SJCRH30 (cell line): ENCODE measurements at places on chromosomes 16 and 17. TPM values are rescaled to one million over a fixed set of nuclear protein-coding genes. Genes with fewer than 3 reads are reported as not detected.

- no peak for DNase-seq
These were observed 264.6 kb upstream of the KCNJ16 start for GRCh38 chr17:69810326-69810965.

- no peak for DNase-seq
These were observed 479.9 kb upstream of the CDH11 start for GRCh38 chr16:65601781-65602180.

GRCh38 chr17:56351675-56352074 is 198.4 kb downstream of the ANKFN1 start:
- no peak for DNase-seq

The BANP gene
- 18.4 and 20.2 TPM in 2 replicates for total RNA-seq

DNA sequence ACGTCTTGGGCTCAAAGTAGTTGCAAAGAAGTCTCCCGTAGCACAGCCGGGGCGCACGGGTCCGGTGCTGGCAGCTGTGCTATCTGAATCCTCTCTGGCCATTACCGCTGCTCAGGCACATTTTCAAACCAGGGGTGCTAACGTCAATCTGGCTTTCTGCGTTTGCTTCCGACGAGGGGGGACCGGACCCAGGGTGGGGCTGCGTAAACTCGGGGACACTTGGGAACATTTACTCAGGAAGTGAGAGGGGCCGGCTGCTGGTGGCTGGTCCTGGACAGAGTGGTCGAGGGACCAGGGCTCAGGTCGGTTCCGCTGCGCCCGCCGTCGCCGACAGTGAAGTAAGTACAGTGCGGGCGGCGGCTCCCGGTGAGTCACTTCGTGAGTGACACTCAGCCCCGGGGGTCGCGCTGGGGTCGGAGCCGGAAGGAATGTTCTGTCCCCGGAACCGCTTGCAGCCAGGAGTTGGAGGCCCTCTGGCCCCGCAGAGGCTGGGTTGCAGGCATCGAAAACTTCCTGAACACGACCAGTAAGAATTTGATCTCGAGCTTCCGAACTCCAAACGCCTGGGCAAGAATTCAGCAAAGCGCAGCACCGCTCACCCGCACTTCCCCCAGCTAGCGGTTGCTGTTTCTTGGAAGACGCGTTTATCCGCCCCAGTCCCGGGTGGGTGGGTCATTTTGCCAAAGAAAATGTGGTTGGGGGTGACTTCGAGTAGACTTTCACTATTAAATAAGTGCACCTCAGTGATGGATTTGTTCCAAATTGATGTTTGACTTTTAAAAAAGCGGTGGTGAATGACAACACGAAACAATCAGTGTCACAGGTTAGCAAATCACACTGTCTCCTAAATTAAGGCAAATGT is 1.4 kb upstream of the HS3ST3B1 start:
- peak; percentile 47 for DNase-seq
